Hindlimb muscle (tissue), 1 donor: ENCODE measurements at places on chromosomes 6 and 20. TPM values are rescaled to one million over a fixed set of nuclear protein-coding genes. Genes with fewer than 3 reads are reported as not detected.

The ZNF184 gene
- polyA plus RNA-seq, result 8.1 TPM

The TNF gene
- polyA plus RNA-seq, result 0.12 TPM

The LY6G6C gene
- 0.28 TPM for polyA plus RNA-seq

The HLA-DOB gene
- not detected for polyA plus RNA-seq

The TREM2 gene
- polyA plus RNA-seq, result 8.4 TPM

The SPATS1 gene
- polyA plus RNA-seq, result not detected

The OR2H1 gene
- polyA plus RNA-seq, result not detected

The VGLL2 gene
- 82.7 TPM for polyA plus RNA-seq

The GSTA1 gene
- not detected for polyA plus RNA-seq

GRCh38 chr20:57904314-57905105, 194.7 kb upstream of the PMEPA1 start:
- DNase-seq, result no peak

DNA sequence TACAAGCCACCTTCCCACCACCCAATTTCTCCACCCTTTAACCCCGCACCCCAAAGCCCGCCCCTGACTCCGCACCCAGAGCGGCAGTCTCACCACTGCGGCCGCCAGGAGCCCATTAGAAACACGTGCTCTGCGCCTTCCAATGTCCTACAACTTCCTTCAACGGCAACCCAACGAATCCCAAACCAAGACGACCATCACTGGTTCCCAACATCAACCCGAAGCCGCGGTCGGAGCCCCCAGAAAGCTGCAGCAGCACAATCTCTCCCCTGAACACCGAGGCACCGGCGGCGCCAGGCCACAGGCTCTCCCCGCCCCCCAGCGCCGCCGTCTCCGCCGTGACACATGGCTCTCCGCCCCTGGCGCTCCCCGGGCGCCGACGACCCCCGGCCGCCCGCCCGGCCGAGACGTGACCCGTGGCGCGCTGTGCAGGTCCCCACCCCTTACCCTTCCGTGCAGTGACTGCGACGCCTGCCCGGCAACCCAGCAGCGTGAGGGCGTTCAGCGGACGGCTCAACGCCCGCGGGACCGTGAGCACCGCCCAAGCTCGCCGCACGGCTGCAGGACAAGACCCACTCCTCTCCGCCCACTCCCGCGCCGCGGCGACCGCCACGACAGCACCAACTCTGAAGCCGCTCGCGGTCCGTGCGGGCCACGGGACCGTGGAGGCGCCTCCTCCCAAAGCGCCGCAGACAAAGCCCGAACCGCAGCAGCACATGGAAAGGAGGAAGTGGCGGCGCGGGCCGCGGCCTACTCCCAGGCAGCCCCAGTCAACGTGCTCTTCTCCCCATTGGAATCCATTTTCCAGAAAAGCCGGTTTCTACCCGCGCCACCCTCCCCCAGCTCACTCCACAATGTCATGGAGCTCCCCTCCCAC, 551 bp downstream of the SYNCRIP start:
- peak; percentile 45 for DNase-seq

GRCh38 chr6:50815436-50816114, 3.1 kb upstream of the TFAP2B start:
- no peak for DNase-seq

DNA sequence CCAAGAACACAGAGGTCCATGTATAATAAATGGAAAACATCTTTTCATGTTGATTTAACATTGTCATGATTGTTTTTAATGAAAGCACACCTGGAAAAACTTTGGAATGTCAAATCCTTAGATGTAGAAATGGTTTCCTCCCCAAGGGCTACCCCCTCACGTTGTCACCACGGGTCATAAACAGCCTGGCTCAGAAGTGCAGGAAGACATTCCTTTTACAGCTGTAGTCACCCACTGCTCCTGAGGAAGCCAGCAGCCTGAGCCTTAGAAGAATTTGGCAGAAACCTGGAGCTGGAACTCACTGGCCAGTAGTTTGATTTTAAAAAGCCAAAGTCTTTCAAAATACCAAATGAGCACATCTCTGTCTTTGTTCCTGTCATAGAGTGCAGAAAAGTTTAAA, 23.7 kb downstream of the ADGRF5 start:
- no peak for DNase-seq

- no peak for DNase-seq
These were observed 67.2 kb upstream of the RNF24 start for GRCh38 chr20:4082406-4083097.

DNA sequence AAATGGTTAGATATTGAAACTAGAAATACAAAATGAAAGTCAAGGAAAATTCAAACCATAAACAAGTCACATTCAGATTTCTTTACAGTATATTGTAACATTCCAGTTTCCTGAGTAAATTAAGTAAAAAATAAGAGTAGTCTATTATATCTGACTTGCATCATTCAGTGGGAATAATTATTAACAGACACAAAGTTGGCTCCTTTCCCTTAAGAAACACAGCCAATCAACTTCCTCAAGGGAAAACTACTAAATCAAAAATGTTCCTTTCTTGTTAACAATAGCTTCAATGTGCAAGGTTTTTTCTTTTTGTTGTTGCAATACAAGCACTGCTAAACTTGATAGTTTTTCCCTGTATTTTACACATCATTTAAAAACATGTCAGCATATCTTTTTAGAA, 33.2 kb downstream of the DNAAF9 start:
- no peak for DNase-seq

DNA sequence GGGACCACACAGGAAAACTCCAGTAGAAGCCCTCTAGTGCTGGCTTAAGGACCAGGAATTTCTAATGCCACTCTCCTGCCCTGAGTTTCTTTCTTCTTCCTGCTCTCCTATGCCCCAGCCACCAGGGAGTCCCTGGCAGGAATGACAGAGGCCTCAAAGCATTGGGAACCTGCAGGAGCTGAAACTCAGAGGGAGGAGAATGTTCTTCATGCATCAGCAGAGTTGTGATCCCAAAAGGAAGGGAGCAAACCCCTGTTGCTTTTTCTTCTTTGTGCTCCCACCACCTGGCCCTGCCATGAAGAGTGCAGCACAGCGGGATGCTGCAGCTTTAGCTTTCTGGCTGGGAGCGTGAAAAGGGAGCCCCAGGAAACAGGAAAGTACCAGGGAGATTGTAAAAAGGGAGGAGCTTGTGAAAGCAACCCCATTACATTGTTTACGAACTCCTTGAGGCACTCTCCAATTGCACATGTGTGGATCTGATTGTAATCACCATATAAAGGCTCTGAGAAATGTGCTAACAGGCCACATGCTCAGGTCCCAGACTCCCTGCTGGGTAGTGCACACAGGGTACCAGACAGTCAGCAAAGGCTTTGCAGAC, 34.7 kb upstream of the FKBP1A start:
- DNase-seq, result no peak

DNA sequence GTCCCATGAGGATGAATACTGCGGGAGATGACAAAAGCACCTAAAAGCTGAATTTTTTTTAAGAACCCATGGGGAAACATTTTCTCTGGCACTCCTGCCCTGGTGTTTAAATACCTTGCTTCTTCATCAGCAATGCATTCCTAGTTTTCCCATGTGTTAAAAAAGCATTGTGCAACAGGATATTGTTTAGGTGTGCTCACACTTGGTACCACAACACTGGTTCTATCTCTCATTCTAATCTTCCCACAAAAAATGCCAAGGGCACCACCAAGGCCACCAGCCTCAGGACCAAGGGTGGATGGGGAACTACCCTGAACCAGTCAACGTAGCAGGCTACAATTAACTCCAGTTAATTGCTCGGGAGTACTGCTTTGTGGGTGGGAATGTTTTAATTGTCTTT, 50.9 kb downstream of the ALDH5A1 start:
- no peak for DNase-seq

DNA sequence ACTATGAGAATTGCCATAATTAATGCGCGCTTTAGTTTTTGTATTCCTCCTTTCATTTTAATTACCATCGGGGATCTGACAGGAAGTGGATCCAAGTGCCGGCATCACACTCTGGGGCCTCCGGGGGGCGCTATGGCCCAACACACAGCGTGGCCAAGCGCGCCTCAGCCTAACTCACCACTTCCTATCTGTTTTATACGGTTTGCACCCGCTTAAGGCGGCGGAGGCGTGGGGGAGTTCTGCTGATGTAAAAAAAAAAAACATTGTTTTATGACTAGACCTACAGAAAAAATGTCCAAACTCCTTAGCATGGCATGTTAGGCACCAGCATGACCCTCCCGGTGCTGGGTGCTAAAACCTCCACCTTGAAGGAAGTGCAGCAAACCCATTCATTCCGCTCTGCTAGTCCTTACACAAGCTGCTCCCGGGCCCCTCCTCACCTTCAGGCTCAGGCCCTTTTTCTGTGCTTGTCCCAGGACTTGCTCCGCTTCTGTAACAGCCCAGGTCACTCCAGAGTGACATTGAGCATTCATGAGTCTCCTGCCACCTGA, 4.5 kb upstream of the EBF4 start:
- DNase-seq, result peak; percentile 15

DNA sequence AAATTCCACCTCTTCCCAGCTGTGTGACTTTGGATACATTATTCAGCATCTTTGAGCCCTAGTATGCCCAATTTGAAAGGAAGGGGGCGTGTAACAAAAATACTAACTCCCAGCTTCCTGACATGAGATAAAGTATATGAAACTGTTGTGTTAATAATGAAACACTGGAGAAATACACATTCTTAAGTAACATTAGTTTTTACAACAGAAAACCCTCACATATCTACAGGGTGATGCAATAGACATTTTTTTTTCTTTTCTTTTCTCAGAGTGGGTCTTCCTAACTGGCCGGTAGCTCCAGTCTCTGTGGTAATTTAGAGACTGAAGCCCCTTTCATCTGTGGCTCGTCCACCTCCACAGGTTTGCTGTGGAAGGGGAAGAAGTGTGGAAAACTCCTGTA, 79.5 kb downstream of the CD83 start:
- DNase-seq, result no peak

- DNase-seq, result no peak
These were observed 1276.8 kb upstream of the ADGRB3 start for GRCh38 chr6:67358241-67358640.

GRCh38 chr6:11773013-11773412, 5.6 kb downstream of the ADTRP start:
- DNase-seq, result no peak

DNA sequence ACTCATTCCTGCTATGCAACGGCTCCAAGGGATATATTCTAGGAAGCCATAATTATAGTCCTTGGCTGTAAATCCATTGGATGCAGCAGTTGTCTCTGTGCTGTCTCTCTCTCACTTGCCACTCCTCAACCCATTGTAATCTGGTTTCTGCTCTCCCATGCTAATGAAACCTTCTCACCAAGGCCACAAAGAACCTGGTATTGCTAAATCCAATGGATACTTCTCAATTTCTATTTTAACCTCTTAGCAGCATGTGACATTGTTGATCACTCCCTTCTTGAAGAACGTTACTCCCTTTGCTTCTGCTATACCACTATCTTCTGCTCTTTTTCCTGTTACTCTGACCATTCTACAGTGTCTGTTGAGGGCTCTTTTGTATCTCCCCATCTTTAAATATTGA, 39.8 kb upstream of the GCLC start:
- no peak for DNase-seq

GRCh38 chr6:22600059-22600458, 30.7 kb downstream of the HDGFL1 start:
- no peak for DNase-seq

DNA sequence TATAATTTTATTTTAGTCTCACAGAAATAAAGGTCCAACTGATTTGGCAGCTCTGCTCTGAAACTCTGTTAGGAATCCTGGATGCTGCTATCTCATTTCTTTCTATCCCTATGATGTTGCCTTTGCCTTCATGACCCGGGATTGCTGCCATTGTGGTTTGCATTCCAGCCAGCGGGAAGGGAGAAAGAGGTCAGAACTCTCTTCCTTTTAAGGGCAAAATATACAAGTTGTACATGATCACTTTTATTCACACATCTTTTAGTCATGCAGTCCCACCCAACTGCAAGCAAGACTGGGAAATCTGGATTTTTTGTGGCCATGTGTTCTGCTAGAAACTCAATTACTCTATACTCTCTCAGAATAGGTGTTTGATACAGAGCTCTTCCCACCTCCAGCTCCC, 263.1 kb upstream of the ZFP64 start:
- DNase-seq, result no peak

- no peak for DNase-seq
These were observed 141.6 kb downstream of the SMOC2 start for GRCh38 chr6:168582571-168582981.

DNA sequence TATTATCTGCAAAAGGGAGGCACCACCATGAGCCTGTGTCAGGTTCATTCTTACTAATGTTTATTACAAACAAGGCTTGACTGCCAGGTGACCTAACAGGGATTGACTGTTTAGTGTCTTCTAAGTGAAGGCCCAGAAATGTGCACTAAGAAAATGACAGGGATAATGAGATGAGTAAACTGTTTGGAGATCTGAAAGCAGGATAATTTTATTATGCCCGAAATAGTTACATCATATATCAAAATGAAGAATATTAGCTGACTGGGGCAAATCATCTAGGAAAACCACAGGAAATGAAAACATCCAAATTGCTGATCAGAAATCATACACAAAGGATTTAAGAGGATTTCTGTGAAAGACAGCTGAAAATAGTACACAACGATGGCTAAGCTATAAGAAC, 516.7 kb downstream of the HDGFL1 start:
- no peak for DNase-seq

- no peak for DNase-seq
These were observed 599.8 kb downstream of the COL12A1 start for GRCh38 chr6:74605922-74606581.

- DNase-seq, result no peak
These were observed 3.4 kb upstream of the NOL7 start for GRCh38 chr6:13611715-13612114.

DNA sequence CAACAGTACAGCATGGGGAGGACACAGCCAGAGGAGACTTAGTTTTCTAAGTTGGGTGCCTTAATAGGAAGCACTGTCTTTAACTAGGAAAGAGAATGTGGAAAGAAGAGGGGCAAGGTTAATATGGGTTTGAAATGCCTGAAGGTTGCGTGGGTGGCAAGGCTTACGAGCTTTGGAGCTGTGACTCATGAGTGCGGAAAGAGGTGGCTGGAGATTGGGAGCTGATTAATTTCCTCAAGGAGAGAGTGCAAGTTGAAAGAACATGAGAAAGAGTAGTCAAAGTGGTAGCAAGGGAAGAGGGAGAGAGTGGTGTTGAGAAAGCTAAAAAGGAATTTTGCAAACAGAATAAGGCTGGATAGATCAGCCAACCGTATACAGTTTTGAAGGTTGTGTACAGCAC, 315.1 kb upstream of the PRND start:
- no peak for DNase-seq

GRCh38 chr6:157550114-157550989, 169.4 kb downstream of the ZDHHC14 start:
- DNase-seq, result no peak

GRCh38 chr6:145199961-145200360, 535.4 kb downstream of the EPM2A start:
- no peak for DNase-seq

- DNase-seq, result peak; percentile 85
These were observed 5.3 kb downstream of the SOBP start for GRCh38 chr6:107495196-107495643.
